ENCODE measurements at places on chromosomes 16 and 17.
A peak's percentile ranks its signal among the peaks of the same experiment; 100 is the strongest.

DNA sequence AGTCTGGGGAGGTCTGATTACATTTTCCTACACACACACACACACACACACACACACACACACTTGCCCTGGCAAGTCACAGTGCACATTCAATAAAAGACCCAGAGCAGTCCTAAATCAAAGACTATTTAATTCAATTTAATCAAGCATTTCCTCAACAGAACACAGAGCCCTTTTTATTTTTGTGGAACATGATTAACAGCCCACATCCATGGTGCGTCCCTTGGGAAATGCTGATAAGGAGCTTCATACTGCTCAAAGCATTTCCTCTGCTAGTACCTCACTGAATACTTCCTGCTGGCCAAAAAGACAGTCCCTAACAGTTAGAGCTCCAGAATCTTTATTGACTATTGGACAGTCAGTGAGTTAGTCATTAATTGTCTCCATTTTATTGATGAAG lies 43.1 kb upstream of the MYH10 start:
- DNase-seq, result no peak

GRCh38 chr17:74754832-74755231 lies 6.4 kb downstream of the NHERF1 start:
- DNase-seq, result no peak

DNA sequence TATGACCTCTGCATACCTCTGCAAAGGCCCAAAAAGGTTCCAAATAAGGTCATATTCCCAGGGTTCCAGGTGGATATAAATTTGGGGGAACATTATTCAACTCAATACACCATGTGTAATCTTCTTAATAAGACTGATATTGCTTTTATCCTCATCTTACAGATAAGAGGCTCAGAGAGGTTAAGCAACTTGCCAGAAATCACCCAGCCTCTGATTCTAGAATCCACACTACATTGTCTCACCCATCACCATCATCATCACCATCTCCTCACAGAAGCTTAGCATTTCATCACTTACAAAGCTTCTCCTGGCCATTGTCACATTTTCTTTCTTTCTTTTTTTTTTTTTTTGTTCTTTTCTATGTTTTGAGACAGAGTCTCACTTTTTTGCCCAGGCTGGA lies 15.4 kb upstream of the KIFC3 start:
- no peak for DNase-seq

- DNase-seq, result peak; percentile 18
Measured at GRCh38 chr16:57736419-57737351, 1.1 kb downstream of the KATNB1 start.

GRCh38 chr17:42094375-42095069 lies 3.8 kb downstream of the ZNF385C start:
- no peak for DNase-seq

DNA sequence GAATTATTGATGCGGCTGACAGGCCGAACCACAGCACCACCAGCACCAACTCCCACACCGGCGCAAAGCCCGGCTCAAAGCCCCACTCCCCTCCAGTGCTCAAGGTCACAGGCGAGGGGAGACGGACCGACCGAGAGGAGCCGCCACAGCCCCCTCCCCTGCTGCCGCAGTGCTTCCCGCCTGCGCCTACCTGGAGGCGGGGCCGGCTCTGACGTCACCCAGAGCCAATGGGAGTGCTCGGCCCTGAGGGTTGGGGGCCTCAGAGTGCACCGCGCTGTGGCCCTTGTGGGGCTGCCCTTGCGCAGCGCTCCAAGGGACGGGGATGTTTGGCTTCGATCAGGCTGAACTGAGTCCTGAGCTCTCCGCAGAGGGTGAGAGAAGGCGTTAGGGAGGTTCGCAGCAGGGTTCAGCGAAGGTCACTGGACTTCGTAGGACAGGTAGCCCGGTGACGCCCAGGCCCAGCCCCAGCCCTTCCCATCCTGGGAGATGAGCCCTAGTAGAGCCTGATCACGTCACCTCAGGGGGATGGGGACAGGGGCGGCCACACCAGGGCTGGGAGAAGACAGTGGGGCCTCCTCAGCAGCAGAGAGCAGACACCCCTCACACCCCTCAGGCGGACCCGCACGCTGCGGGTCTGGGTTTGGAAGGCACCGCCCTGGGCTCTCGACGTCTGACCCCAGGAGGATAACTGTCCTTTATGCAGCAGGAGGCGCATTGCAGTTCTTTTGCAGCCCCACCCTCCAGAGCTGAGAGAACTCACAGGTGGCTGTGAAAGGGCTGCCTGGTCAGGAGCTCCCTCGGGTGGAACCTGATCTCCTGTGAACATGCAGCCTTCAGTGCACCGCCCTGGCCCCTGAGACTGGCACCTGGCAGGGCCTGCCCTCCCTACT lies 1.5 kb downstream of the NDRG4 start:
- no peak for DNase-seq

DNA sequence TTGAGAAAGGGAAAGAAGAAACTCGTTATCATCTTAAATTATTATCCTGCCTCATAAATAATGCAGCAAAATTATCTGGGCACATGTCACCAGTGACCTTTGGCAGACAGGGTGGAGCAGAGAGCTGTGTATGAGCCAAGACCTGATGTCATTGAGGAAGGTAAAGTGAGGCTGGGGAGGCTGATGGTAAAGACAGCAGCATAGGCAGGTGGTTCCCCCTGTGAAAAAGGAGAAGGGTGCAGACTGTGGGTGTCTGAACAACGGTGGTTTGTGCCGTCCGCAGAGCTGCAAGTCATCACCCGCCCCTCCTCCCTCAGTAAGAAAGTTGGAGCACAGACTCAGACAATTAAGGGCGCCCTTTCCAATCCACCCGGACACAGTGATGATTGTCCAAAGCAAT lies 30.8 kb upstream of the METTL16 start:
- no peak for DNase-seq

DNA sequence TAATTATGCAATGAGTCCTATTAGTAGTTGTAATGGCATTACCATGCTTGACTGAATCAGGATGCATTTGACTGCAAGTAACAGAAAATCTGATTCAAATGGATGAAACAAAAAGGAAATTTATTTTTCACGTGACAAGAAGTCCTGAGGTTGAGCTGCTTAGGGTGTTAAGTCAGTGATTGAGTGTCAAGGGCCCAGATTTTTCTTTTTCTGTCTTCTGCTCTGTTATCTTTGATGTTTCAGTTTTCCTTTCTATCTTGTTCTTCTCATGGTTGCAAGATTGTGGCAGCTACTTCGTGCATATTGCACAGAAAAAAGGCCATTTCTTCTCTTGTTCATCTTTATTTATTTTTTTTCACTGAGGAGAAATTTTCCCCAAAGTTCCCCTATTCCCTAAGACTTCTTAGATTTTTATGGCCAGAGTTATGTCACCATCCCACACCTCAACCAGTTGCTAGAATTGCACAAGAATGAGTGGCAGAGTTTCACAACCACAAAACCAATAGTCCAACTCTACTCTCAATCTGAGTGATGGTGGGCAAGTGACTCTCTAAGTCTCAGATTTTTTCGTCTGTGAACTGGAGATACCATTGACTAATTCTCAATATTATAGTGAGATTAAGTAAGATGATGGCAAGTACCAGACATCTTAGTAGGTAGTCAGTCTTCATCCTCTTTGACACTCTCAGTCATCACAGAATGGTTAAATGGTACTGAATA lies 15.7 kb upstream of the GPR139 start:
- DNase-seq, result no peak

- no peak for DNase-seq
Measured at GRCh38 chr16:81321039-81321438, 6.3 kb downstream of the GAN start.

DNA sequence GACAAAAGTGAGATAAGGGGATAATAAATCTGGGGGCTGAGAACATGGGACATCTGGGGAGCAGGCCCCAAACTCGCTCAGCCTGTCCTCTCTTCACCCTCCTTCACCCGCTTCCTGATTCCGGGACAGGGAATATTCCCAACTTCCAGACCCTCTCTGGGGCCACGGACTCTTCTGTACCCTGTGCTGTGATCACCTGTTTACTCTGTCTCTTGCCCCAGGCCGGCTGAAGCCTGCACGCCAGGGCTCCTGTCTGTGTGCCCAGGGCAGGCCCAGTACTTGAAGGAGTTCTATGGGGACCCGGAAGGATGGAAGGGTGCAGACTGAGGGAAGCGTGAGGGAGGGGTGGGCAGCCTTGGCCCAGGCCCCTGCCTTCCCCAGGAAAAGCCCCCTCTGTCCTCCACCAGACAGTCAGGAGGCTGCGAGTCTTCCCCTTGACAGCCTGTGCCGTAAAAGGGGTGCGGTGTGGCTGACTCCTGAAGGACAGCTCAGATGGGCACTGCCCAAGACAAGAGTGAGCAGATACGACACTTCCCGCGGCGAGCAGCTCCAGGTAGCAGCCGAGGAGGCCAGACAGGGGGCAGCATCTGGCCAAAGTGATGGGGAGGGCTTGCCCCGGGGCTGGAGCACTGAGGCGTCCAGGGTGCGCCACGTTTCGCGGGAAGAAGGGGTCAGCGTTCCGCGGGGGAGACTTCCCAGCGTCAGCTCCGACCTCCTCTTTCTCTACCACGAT lies 1.0 kb upstream of the CCNF start:
- DNase-seq, result no peak

- no peak for DNase-seq
Measured at GRCh38 chr17:36856222-36856621, 81.1 kb upstream of the LHX1 start.

GRCh38 chr17:56808503-56808902 lies 25.2 kb downstream of the C17orf67 start:
- no peak for DNase-seq

DNA sequence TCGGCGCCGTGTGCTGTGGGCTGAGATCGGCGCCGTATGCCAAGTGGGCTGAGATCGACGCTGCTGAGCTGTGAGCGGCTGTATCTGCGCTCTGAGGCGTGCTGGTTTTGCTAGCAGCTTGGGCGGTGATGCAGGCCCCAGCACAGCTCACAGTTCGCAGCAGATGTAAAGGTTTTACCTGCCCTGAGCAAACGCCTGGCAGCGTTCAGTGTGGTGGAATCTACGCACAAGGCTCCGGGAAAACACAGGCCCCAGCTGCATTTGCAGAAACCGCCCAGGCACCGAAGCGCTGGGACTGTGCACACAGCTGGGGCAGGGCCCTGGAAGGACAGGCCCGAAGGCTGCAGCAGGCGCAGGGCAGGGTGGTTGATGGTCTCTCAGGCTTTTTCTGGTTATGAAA lies 8.0 kb upstream of the ZNF469 start:
- DNase-seq, result no peak

DNA sequence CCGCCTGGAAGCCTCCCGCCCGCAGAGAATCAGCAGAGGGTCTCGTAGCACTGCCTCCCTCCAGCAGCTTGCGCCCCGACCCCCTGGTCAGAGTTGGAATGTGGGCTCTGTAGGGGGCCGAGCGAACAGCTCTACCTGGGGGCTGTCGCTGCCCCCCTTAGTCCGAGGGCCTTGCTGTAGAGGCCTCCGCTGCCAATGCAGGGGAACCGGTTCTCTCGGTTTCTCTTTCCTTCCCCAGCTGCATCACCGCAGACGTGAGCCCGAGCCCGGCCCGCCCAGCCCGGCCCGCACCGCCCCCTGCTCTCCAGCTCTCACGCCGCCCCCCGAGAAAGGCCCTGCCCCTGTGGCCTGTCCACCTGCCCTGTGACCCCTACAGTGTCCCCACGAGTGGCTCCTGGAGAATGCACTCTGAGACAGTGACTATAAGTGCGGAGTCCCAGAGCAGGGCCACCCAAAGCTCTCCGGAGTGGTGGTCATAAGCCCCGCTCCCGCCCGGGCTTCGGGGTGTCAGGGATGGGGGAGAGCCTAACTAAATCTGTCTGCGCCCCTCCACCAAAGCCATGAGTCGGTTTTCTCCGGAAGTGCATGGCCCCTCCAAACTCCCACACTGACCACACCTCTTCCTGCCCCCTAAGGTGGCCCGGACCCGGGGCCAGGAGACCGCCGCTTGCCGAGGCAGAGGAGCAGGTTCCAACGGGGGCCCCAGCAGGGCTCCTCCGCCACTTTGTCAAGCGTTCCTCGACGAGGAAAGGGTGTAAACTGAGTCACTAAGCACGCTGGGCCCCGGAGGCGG lies 1.7 kb downstream of the ARHGAP27 start:
- no peak for DNase-seq

- DNase-seq, result no peak
Measured at GRCh38 chr17:45372325-45372869, 55.6 kb upstream of the MAP3K14 start.

Measured in stimulated activated CD8-positive, alpha-beta memory T cell treated with anti-CD3 and anti-CD28 coated beads, Interleukin-7, amount 100 ng/mL, for 24 hours (primary cell).